ENCODE measurements at places on chromosomes 1 and 21. TPM values are rescaled to one million over a fixed set of nuclear protein-coding genes. Genes with fewer than 3 reads are reported as not detected.

DNA sequence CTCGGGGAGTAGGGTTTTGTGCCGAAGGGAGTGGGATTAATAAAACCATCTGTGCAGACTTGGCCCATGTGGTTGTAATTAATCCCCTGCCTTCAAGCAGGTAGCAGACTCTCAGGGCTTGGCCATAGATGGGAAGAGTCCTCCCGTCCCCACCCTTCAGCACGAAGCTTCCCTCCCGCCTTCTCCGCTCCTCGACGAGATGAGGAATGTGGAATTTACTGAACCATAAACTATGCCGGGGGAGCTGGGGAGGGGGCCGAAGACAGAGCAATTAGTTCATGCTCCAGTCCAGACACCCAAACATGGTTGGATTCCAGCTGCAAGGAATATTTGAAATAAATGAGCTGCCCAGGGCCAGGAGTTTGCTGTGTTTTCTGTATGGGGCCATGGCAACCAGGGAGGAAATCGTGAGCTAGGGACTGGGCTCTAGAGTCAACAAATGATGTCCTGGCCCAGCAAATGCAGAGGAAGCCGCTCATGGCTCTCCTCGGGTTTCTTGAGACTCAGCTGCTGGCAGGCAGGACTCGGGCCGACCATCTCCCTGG lies 78.8 kb downstream of the SPSB1 start:
- peak; percentile 34 for DNase-seq

AADACL3 gene
- not detected for total RNA-seq

EVI5 gene
- total RNA-seq: 31.2 TPM

SYT14 gene
- total RNA-seq: not detected

GRCh38 chr21:43734928-43735229 lies 15.9 kb downstream of the PDXK start:
- DNase-seq: no peak

NTMT2 gene
- total RNA-seq: not detected

- DNase-seq: no peak
Measured at GRCh38 chr21:27633631-27634030, 666.7 kb upstream of the ADAMTS5 start.

DNA sequence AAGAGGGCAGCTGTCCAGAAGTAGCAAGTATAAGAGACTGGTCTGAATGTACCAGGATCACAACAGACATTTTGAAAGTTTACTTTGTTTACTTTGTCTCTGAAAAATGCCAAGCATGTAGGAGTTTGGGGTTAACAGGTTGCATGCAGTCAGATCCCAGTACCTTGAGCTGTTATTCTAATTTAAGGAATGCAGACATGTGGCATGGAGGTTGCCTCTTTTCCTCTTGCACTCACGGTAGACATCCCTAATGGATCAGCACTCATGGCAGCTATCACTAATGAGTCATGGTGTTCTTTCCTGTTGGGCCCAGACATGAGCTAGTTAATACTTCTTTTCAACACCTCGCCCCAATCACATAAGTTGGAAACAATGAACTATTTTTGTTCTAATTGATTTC lies 67.3 kb downstream of the GADD45A start:
- DNase-seq: no peak

CNKSR1 gene
- 28.2 TPM for total RNA-seq

DNA sequence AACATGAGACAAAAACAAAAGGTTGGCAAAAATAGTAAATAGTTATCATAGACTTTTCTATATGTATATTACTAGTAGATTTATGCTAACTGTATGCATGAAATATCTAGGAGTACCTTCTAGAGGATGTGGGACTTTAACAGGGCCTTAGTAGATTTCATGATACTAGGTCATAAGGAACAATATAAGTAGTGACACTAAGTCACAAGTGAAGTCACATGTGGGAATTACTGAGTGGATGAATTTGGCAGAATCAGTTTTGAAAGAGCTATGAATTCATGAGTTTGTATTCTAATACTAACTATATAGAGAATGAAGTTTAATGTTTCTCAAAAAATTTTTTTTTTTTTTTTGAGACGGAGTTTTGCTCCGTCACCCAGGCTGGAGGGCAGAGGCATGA lies 53.1 kb upstream of the GPR25 start:
- DNase-seq: no peak

- no peak for DNase-seq
Measured at GRCh38 chr21:45430521-45431501, 25.8 kb downstream of the COL18A1 start.

- no peak for DNase-seq
Measured at GRCh38 chr1:35030338-35030737, 1.4 kb downstream of the ZMYM6 start.

ZNF593OS gene
- not detected for total RNA-seq

GRCh38 chr1:34290831-34291230 lies 114.1 kb downstream of the C1orf94 start:
- no peak for DNase-seq

GBP7 gene
- total RNA-seq: not detected

MEX3A gene
- 0.32 TPM for total RNA-seq

FCER1A gene
- total RNA-seq: 5.1 TPM

GRCh38 chr1:11248169-11248568 lies 14.2 kb downstream of the MTOR start:
- DNase-seq: no peak

- DNase-seq: no peak
Measured at GRCh38 chr21:37224861-37225839, 42.0 kb downstream of the VPS26C start.

- DNase-seq: no peak
Measured at GRCh38 chr1:159873530-159874143, 11.2 kb upstream of the VSIG8 start.

DNA sequence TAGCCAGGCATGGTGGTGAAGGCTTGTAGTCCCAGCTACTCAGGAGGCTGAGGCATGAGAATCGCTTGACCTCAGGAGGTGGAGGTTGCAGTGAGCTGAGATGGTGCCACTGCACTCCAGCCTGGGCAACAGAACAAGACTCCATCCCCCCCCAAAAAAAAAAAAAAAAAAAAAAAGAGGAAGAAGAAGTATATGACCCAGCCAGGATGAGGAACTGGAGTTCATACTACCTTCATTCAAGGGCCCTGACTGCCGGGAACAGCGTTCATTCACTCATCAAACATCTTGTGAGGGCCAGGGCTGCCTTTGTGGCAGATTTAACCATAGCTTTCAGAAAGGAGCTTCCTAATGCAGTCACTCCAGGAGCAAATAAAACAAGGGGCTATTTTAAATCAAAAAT lies 127.6 kb downstream of the MRPS6 start:
- no peak for DNase-seq

DNA sequence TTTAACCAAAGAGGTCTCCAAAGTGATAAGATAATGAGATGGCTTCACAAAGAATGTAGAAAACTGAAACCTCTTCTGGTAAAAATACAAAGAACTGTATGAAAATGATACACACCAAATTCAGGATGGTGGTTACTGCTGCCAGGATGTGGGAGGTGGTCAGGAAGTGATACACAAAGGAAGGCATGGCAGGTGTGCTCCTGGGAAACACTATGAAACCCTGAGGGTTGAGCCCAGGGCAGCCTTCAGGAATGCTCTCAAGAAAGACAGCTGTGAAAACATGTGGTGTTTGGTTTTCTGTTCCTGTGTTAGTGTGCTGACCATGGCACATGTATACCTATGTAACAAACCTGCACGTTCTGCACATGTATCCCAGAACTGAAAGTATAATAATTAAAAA lies 109.3 kb downstream of the NTNG1 start:
- DNase-seq: no peak

MEGF6 gene
- total RNA-seq: 19.3 TPM

CD84 gene
- 9.8 TPM for total RNA-seq

DNA sequence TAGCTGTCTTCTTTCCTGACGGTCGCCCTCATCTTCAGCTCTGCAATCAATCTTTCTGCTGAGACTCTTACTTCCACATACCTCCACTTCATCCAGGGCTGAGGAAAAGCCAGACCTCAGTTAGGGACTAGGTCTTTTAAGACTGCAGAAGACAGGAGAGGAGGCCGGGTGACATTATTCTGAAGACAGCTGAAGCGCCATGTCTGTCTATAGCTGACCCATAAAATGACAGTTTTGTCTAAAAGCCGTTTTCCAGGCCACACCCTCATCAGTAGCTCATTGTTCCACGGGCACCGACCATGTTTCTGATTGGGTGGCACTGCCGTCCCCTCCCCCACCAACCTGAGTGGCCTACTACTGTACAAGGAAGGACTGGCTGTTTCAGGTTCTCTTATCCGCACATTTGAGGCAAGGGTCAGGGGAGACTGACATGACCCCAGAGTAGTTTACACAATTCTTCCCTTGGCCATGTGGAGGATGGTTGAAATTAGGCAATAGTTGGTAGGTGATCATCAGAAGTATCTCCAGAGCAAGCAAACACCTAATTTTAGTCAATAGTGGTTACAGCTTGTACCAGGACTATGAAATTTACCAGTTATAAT lies at the start of gene ADCY10:
ADCY10 (minus strand) TSS at position 240 of the 602 bp plus-strand sequence. CDS start 8,994 bp downstream, outside the sequence.
- DNase-seq: no peak

CD1B gene
- total RNA-seq: not detected

DNA sequence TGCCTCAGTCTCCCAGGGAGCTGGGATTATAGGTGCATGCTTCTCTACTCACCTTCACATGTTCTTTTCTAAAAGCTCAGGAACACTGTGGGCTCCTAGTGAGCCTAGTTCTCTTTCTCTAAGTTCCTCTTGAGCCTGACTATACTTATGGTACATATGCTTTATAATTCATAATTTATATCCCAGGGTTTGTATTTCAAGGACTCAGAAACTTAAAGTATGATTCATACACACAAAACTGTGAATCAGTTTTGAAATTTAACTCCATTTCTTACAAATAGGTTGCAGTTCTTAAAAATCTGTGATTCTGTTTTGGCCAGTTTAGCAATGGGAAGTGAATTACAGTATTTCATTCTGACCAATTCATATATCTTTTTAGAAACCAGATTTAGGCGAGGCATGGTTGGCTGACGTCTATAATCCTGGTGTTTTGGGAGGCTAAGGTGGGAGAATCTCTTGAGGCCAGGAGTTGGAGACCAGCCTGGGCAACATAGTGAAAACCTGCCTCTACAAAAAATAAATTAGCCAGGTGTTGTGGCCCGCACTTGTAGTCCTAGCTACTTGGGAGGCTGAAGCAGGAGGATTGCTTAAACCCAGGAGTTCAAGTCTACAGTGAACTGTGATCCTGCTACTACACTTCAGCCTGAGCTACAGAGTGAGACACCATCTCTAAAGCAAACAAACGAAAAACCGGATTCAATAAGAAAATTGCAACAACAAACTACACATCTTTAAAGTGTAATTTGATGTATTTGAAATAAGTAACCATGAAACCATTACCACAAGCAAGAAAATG lies 15.6 kb downstream of the RASAL2 start:
- no peak for DNase-seq

RHD gene
- not detected for total RNA-seq

DNA sequence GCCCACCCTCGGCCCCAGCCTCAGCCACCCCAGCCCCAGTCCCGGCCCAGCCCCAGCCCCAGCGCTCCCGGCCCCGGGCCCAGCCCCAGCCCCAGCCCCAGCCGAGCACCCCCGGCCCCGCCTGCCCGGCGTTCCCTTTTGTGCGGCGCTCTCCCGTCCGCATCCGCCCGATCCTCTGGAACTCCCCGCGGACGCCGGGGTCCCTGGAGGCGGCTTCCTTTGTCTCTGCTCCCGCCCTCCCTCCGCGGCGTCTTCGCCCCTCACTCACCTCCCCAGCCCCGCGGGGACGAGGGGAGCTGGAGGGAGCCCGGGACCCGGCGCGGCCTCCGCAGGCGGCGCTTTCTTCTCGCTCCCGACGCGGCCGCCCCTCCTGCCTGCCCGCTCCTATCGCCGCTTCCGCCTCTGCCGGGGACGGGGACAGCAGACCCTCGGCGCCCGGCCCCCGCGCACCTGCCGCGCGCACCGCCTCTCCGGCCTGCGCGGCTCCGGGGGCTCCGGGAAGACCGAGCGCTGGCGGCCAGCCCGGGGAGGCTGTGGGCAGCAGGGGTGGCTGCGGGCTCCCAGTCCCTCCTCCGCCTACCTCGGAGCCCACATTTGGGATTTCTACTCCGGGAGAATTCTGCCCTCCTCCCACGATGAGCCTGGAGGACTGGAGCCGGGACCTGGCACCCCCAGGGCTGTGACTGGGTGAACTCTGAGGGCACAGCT lies 14.0 kb downstream of the AGRN start:
- no peak for DNase-seq

DNA sequence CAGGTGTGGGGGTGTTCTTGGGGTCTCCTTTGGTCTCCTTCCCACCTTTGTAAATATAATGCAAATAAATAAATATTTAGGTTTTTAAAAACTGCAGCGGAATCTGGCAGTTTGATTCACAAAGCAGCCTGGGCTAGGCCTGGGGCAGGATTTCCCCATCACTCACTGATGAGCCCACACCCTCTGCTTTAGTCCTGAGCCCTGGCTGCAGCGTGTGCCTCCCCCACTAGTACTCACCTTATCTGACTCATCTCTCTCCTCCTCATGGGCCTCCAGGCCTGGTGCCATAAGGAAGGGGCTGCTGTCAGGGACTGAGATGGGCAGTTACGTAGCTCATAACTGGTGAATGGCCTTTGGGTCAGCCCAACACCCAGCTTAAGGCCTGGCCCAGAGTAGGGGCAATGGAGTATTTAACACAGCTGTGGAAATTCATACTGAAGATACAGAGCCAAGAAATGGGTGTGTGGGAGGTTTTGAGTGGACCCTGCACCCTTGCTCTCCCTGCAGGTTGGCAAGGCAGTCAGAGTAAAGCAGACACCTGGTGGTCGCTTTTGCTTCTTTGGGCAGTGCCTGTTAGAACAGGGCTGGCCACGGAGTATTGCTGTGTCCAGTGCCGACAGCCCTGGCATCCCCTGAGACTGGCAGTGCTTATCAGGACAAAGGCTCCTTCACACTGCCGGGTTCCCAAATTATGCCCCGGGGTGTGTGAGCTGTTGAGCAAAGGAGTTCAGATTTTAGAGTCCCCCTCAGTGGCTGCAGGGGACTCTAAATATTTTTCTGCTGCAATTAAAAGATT lies 39.7 kb downstream of the AZIN2 start:
- DNase-seq: no peak

GRCh38 chr21:36704958-36705678 lies 6.2 kb downstream of the SIM2 start:
- no peak for DNase-seq

DNA sequence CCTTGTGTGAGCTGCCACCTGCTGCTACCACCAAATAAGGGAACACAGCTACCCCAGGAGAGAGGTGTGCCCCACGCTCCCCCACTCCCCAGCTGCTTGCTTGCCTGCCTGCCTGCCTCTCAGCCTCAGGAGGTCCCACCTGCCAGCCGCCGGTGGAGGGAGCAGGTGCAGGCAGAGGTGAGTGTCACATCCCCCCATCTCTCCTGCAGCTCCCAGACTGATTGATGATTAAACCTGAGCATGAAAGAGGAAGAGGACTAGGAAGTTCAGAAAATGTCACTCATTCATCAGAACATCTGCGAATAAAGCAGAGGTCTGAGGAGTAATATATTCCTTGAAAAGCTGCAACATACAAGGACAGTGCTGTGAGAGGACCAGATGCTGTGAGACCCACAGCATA lies 58.6 kb upstream of the HIVEP3 start:
- DNase-seq: no peak

PODN gene
- 246 TPM for total RNA-seq

CCDC181 gene
- total RNA-seq: not detected

LCE1E gene
- total RNA-seq: not detected

DNA sequence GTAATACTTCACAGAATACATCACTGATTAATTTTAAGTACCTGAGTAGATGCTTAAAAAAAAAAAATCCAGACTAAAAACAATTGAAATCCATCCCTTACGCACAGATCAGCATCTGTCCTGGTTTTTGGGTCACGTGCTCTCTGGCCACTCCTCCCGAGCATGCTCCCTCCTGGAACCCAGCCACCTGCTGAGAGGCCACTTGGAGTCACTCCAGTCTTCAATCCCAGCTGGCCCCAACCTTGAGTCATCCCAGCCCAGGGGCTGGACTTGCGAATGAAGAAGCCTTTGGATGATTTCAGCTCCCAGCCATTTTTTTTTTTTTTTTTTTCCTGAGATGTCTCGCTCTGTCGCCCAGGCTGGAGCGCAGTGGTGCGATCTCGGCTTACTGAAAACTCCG lies 8.9 kb downstream of the MAP1LC3C start:
- peak; percentile 64 for DNase-seq
